CD8-positive, alpha-beta memory T cell (primary cell): ENCODE measurements at places on chromosomes 6 and 20.
A peak's percentile ranks its signal among the peaks of the same experiment; 100 is the strongest.

- DNase-seq, result no peak
Observed at GRCh38 chr6:331622-332521, 39.6 kb downstream of the DUSP22 start.

DNA sequence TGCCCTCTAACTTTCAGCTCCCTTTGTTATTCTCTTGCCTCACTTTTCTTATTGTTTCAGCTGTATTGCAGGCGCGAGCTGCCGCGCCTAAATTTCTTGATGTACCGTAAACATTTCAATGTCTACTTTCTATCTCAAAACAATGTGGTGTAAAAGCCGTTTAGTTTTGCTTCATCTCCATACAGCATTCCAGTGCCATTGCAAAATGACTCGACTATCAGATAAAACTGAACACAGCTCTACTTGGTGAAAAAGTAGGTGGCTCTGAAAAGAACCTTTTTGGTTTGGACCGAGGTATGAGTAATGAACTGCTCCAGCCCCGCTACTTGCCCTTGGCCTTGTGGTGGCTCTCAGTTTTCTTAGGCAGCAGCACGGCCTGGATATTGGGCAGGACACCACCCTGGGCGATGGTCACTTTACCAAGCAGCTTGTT is 74.6 kb downstream of the OR2B2 start:
- DNase-seq, result no peak

- DNase-seq, result no peak
Observed at GRCh38 chr6:138211048-138211581, 7.2 kb downstream of the PBOV1 start.

DNA sequence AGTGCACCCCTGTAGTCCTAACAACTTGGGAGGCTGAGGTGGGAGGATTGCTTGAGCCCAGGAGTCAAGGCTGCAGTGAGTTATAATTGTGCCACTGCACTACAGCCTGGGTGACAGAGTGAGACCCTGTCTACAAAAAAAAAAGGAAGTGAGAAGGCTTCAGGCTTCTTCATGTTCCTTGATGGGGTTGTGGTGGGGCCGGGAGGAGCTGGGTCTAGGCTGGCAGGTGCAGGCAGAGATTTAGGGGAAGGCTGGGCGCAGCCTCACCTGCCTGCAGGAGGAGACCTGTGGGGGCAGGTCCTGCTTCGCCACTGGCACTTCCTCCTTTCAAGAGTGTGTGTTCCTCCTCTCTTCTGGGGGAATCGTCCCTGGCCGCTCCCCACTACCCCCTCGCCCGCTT is 63.9 kb downstream of the CHMP4B start:
- no peak for DNase-seq

DNA sequence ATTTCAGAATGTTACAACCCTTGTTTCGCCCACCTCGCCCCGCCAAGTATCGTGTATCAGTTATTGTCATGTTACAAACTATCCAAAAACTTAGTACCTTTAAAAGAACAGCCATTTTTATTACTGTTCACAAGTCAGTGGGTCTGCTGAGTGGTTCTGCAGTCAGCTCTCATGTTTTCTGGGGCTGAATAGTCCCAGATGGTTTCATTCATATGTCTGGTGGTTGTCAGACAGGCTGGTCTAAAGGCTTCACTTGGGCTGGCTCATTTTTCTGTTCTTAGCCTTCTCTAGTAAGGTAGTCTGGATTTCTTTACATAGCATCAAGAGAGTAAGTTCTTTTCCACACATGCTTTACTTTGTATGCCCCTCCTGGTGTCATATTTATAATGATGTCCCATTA is 8.6 kb downstream of the ZNF292 start:
- DNase-seq, result no peak

- peak; percentile 53 for DNase-seq
Observed at GRCh38 chr6:35804996-35805736, at the start of gene LHFPL5. TSS of gene LHFPL5 (plus strand) at chr6:35805352. CDS start at chr6:35805671, 319 bp downstream.

- no peak for DNase-seq
Observed at GRCh38 chr6:32108094-32108627, 977 bp downstream of the TNXB start.

DNA sequence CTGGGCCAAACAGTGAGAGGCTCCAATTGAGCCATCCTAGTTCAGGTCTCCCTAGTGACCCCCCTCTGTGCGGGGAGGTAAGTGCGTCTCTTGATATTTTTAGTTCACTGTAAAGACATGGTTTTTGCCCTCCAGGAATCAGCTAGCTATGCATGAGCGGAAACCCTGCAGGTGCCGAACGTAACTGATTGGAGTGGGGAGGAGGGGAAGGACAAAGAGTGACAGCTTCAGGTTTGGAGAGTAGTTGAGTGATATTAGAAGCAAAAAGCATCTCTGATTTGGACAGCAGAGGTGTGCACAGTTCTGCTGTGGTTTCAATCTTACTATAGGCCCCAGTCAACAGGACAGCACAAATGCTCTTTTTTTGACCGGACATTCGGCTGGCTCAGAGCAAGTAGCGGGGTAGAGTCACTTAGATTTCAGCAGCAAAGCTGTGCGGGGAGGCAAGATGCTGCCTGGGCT is 31.8 kb downstream of the TBC1D7 start:
- DNase-seq, result no peak

- no peak for DNase-seq
Observed at GRCh38 chr20:48709744-48710143, 118.1 kb downstream of the PREX1 start.

- DNase-seq, result no peak
Observed at GRCh38 chr6:137931849-137932465, 64.9 kb downstream of the TNFAIP3 start.

DNA sequence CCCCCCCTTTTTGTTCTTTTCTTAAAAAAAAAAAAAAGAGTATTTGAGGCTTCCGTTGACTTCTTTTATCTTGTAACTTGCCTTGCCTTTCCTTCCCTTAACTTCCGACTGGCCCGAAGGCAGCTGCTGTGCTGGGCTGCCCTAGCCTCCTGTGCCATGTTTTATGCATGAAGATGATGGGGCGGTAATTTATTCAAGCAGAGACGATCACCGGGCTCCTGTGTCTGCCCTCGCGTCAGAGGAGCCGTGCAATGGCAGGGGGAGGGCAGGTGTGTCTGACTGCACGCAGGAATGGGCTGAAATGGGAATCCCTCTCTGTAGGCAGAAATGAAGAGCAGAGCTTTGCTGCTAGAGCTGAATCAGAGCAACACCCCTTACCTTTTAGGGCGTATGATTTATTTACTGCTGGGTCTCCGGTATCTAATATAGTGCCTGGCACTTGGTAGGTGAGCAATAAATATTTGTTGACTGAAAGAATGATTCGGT is 106.3 kb upstream of the RIPOR2 start:
- DNase-seq, result peak; percentile 58

- DNase-seq, result no peak
Observed at GRCh38 chr6:41723530-41724227, 11.7 kb downstream of the TFEB start.

DNA sequence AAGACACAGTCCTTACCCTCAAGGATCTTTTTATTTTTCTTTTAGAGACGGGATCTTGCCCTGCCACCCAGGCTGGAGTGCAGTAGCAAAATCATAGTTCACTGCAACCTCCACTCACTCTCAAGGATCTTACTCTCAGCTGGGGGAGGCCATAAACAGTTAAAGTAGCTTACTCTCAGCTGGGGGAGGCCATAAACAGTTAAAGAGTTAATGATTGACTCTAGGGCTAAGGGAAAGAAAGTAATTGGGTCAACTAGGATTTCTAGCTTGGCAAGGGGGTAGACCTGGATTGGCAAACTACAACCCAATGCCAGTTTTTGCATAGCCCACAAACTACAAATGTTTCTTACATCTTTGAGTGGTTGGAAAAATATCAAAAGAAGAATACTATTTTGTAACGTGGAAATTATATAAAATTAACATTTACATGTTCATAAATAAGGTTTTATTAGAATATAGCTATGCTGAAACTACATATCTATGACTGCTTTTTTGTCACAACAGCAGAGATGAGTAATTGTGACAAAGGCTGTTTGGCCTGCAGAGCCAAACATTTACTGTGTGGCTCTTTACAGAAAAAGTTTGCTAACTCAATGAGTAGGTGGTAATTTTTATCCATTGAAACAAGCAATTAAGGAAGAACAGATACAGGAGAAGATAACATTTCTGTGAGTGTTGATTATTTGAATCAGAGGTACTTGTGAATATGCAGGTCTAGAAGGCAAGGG is 46.4 kb downstream of the PTPRA start:
- DNase-seq, result no peak

DNA sequence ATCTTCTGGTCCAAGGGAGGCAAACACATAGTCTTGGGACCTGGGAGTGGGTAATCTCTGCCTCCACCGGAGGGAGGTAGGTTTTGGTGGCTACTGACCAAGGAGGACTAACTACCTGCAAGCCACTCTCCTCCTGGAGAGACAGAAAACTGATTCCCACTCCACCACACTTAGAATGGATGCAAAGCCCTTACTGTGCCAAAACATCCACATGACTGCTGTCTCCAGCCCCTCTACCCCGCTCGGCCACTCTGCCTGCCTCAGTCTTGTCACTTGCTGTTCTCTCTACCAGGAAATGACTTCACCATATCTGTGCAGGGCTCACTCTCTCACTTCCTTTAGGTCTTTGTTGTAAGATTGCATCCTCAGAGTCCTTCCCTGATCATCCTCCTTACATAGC is 129.5 kb upstream of the ARG1 start:
- no peak for DNase-seq

DNA sequence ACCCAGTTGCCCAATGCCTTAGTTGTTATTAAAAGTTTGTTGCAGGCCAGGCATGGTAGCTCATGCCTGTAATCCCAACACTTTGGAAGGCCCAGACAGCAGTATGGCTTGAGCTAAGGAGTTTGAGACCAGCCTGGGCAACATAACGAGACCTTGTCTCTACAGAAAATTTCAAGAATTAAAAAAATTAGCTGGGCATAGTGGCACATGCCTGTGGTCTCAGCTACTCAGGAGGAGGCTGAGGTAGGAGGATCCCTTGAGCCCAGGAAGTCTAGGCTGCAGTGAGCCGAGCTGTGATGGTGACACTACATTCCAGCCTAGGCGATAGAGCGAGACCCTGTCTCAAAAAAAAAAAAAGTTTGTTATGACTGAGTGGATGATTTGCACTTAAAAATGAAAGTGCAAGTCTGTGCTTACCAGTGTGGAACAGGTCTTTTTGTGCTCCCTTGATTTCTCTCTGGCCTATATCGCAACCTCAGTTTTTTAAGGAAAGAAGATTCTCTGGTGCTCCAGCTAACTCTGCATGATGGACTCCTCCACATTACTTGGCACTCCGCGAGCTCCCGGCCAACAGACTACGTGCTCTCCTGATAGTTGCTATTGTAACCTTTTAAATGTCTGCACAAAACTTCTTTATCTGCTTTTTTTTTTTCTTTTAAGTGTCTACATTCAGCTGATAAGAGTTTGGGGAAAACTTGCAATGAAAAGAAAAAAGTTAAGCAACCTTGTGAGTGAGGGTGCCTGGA is 22.1 kb downstream of the ZKSCAN3 start:
- no peak for DNase-seq

DNA sequence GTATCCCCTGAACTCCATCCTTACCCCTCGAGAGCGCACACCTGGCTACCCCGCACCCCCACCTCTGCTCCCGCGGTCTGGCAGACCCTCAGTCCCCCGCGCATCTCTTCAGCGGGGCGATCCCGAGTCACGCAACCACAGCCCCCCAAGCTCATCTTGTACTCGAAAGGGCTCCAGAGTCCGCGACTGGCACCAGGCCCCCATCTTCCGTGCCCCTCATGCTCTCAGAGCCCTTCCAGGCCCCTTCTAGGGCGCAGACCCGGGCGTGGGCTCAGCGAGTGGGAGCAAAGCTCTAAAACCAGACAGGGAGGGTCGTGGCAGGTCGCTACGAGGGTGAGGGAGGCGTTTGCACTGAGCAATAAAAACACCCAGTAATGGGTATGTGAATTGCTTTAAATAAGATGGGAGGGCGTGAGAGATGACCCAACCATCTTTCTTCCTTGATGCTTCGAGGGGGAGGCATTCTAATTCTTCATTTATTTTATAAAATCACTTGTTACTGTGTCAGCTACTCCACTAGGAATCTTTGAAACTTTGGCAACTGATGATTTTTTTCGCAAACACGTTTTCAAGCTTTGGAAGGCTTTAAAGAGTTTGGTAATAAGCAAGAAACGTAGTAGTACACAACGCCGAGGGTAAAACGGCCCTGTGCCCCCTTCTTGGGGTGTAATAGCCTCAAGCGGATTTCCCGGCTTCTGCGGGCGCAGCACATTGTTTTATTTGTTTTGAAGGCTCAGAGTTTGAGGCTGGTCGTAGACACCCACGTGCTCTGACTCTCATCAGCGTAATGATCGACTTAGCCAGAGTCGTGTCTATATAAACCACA is 42.6 kb upstream of the SUPT3H start:
- DNase-seq, result peak; percentile 58

DNA sequence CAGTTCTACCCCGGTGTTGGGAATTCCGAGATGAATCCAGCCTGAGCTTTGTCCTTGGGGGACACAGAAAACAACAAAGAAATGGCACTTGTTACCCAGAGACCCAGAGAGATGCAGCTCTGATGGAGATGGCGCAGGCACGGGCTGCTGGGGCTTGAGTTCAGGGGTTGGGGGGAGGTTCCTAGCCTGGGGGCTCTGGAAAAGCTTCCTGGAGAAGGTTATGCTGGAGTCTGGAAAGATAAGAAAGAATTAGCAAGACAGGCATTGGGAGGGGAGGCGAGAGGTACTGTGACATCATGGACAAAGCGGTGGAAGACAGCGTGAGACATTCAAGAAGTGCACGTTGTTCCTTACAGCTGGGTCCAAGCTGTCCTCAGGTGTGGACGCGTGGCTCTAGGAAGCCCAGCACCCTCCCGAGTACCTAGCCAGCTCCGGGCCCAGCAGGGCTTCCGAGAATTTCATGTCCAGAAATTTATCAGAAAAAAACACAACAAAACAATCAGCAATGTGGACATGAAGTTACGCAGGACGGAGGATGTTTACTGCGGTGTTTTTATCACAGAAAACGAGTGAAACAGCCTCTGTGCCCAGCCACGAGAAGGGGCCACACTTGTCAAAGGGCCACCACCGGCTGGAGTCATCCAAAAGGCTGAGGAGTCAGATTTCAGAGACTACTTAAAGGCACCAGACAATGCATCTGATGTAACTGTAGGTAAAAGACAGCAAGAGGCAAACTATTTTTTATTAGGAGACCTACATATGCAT is 39.5 kb downstream of the C20orf203 start:
- no peak for DNase-seq

DNA sequence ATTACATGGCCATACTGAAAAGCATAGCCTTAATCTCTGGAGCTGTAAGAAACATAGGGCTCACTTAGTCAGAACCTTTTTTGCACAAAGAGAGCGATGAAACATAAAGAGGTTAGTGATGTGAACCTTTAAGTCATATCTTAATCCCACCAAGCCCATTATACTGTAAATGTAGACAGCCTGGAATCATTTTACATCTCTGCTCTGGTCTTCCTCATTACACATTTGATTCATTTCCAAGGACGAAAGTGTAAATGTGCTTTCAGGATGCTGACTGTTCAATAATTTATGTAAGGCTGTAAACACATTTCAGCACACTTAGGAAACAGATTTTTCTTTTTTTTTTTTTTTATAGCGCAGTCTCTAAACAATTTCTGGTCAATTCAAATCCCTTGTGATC is 131.3 kb upstream of the B3GAT2 start:
- no peak for DNase-seq

GRCh38 chr6:113893866-113894265 is 36.7 kb downstream of the MARCKS start:
- DNase-seq, result no peak

- DNase-seq, result no peak
Observed at GRCh38 chr6:5293692-5294091, 32.4 kb downstream of the FARS2 start.

GRCh38 chr6:39891976-39892375 is 42.3 kb downstream of the MOCS1 start:
- DNase-seq, result no peak

- no peak for DNase-seq
Observed at GRCh38 chr6:81614292-81614691, 138.2 kb downstream of the TENT5A start.
